HepG2 (cell line): ENCODE measurements at places on chromosomes 2 and 18.

- DNase-seq, result no peak
Observed at GRCh38 chr18:52312346-52312745, 27.7 kb upstream of the DCC start.

GRCh38 chr2:68403199-68403644, 38.1 kb downstream of the PLEK start:
- DNase-seq, result no peak

DNA sequence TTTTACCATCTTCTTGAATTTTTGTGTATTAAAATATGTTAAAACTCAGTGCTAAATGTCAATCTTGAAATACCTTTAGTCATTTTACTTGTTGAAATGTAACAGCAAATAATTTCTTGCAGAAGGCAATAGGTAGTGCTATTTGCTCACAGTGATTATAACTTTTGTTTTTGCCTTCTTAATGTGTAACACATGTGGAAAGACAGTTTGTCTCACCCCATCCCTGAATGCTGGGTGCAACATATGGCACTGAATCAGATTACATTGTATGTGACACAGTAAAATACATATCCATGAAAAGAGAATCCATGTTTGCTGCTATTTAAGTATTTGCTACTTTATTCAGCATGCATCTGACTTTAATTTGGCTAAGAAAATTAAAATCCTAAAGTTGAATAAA, 35.3 kb downstream of the FRZB start:
- DNase-seq, result no peak

GRCh38 chr18:49813069-49813318, 339 bp downstream of the ACAA2 start:
- peak; percentile 24 for DNase-seq

DNA sequence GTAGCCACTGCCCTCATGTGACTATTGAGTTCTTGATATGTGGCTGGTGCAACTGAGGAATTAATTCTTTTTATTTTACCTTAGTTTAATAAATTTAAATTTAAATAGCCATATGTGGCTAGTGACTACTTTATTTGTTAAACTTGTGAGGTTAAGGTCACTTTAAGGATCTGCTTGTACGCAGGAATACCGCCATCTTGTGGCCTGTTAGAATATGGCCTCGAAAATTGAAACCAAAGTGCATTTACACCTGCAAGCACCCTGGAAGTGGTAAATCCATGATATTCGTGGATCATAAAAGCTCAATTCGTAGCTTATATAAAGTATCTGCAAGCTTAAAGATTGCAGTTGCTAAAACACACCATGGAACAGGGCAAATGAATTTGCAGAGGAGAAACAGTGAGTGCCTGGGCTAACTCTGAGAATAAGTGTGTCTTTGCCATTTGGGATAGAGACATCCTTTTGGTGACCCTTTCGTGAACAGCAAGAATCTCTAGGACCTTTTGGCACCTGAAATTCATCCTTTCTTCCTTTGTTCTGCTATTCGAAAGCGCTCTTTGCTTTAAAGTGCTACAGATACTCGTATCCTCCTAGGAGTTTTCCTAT, 59.9 kb upstream of the REG3A start:
- peak; percentile 55 for DNase-seq

DNA sequence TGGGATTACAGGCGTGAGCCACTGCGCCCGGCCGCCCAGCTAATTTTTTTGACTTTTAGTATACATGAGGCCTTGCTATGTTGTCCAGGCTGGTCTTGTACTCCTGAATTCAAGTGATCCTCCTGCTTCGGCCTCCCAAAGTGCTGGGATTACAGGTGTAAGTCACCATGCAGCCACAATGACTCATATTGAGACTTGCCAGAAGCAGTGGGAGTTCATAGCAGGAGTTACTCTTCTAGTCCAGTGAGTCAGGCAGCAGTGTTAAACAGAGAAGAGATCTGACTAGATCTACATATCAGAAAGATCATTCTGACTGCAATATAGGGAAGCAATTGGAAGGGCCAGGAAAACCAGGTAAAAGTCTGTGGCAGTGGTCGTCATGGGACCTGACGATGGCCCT, 1.5 kb upstream of the FLACC1 start:
- DNase-seq, result no peak

GRCh38 chr2:65033178-65033577, 23.0 kb upstream of the CEP68 start:
- DNase-seq, result peak; percentile 25

GRCh38 chr2:222523783-222524544, 99.6 kb downstream of the SGPP2 start:
- no peak for DNase-seq

GRCh38 chr2:240340361-240340761, 95.1 kb upstream of the GPC1 start:
- no peak for DNase-seq

- no peak for DNase-seq
Observed at GRCh38 chr2:102238778-102239177, 52.0 kb downstream of the IL1RL2 start.

- DNase-seq, result no peak
Observed at GRCh38 chr18:77329651-77330050, 80.0 kb downstream of the GALR1 start.

DNA sequence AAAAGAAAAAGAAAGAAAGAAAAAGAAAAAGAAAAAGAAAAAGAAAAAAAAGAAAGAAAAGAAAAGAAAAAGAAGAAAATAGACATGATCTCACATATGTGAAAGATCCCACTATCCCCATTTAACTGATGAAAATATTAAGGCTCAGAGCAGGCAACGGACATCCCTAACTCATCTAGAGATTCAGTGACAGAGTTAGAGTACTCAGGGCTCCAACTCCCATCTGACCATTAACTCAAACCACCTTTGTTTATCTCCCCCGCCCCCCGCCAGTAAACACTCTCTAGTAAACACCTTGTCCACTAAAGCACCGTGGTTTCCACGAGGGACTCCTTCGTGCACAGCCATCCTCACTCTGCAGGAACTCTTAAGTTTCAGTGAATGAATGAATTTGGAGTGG, 142.9 kb downstream of the TGIF1 start:
- DNase-seq, result no peak

DNA sequence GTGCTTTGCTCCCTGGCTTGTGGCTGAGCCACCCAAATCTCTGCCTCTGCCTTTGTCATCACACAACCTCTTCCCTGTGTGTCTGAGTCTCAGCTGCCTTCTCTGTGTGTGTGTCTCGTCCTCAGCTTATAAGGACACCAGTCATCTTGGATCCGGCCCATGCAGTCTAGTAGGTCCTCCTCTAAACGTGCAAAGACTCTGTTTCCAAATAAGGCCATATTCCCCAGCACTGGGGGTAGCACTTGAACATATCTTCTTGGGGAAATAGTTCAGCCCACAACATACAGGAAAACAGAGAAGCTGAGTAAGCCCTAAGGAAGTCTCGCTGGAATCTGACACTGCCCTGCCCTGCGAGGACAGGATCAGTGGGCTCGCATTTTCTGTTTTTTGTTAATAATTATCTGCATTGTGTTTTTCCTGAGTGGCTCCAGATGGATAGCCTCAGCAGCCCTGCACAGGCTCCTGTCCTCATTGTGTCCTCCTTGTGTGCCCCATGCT, 42.1 kb downstream of the MTCL1 start:
- DNase-seq, result no peak

DNA sequence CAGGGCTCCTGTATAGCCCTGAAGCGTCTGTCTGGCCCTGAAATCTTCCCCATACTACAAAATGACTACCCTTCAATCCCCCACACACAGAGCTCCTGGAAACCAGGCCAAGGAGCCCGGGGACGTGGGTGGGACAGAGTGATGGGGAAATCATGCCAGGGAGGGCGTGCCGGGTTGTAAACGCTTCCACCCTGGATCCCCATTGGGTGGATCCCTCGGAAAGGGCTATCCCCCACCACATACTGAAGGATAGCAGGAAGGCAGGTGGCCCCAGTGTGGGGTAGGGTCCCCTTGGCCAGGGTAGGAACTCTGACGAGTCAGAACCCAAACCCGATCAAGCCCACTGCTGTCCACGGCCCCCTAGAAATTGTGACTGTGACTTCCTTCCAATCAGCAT, 91.7 kb downstream of the INHBB start:
- no peak for DNase-seq

- no peak for DNase-seq
Observed at GRCh38 chr2:156748221-156748620, 312.0 kb downstream of the GPD2 start.

DNA sequence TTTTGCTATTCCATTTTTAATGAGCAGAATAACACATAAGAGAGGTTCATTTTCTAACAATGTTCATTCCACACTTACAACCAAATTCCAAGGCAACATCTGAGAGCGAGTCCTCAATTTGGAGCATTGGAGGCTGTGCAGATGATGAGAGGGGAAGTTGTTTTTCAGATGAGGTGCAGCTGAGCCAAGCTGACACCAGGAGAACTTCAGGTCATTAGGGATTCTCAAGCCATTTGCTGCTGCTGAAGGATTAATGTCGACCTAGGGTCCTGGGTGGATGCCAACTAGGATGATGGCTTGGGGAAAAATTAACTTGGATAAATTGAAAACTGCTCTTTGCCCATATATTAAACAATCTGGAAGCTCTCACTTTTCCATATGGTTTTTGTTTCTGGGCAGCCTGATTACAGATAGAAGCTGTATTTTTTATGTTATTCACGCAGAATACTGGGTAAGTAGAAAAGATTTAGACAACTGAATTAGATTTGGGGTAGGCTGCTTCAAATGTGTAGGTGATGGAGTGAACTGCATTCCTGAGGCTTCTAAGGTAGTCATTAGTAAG, 206.4 kb upstream of the SLC39A10 start:
- DNase-seq, result no peak

- DNase-seq, result no peak
Observed at GRCh38 chr2:222703886-222704285, 32.4 kb downstream of the MOGAT1 start.

DNA sequence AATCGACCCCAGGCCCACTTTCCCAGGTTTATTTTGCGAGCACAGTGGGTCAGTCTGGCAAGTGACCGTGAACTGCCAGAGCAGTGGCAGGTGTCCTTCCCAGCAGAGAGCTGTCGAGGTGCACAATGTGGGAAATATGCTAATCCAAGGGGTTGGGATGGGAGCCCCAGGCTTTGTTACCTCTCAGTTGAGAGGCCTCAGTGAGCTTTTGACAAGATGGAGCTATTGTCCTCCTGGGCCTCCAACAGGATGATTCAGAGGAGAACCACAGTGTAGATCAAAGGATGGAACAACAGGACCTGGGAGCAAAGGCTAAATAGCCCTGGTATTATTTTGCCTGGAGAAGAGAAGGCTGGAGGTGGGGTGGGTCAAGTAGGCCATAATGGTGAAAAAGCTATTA, 150.8 kb downstream of the NCKAP5 start:
- peak; percentile 9 for DNase-seq

GRCh38 chr2:9416962-9417316, 6.4 kb downstream of the ITGB1BP1 start:
- no peak for DNase-seq

GRCh38 chr18:74841248-74841647, 243.6 kb downstream of the ZNF407 start:
- no peak for DNase-seq

DNA sequence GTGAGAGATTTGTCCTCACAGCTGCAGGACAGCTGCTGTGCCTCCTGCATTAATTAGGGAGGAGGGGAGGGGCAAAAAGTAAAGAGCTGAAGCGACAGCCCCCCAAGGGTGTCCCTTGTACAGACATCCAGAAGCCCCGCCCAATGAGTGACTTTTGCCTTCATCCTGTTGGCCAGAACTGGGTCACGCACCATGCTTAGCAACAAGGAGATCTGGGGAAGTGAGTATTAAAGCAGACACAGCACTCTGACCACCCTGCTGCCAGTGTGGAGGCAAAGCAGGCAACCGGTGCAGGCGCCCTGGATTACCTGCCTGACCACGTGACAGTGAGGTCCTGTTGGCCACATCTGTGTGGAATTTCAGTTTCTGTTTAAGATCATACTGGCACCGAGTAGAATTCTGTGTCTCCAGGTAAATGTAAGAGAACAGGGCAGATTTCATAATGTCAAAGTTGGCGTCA, 21.5 kb upstream of the BIN1 start:
- no peak for DNase-seq

DNA sequence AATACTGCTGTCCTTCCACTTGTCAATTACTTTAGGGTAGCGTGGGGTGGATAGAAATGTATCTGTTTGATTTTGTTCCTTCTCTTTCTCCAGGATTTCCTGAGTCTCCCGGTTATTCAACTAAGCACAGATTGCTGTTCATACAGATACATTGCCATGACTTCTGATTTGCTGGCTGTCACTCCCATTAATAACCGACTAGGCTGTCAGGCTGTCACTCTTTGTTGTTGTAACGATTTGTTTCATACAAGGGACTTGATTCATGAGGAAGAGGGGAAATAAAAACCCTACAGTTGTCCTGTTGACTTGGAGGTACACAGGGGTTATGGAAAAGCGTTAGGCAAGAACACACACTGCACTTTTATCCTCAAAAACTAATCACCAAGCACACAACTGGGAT, 302.7 kb upstream of the SMIM21 start:
- DNase-seq, result no peak

DNA sequence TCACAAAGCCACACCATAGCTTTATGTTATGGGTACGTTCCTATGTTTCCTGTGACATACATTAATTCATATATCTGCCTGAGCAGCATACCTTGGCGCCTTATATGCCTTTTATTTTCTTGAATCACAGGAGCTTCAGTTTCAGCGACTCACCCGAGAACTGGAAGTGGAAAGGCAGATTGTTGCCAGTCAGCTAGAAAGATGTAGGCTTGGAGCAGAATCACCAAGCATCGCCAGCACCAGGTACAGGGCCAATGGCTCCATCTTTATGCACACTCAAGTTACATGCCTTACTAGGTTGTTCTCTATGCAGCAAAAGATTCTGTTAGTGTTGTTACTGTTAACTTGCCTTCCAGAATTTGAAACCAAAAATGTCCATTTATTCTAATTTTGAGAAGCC, 120.4 kb downstream of the PKP4 start:
- DNase-seq, result no peak

GRCh38 chr18:3466045-3466444, 16.1 kb downstream of the TGIF1 start:
- DNase-seq, result no peak

- DNase-seq, result no peak
Observed at GRCh38 chr2:242024751-242025355, 155.3 kb downstream of the RTP5 start.

GRCh38 chr2:101064505-101064867, 62.4 kb downstream of the RPL31 start:
- DNase-seq, result no peak

DNA sequence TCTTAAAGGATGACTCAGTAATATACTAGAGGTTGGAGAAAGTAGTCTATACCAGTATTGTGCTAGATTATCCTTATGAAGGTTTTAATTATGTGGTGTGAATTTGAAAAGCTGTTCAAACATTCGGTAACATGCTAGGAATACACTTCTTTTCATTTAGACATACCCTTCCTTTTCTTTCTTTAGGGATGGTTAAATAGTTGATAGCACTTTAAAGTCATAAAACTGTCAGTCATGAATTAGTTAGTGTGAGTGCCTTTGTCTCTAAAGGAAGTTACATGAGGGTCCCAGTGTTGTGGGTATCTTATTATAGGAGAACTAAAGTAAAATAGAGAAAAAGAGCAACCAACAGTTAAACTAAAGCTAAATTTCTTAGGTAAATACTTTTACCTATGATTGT, 149.3 kb downstream of the CSRNP3 start:
- no peak for DNase-seq
